ENCODE measurements at places on chromosomes 1 and 21.

- H3K4me1 ChIP-seq = no peaks in the 10 kb centered on the region
- H3K27ac ChIP-seq = no peak overlapping the region
- no peaks in the 10 kb centered on the region for H3K27me3 ChIP-seq
- no peak for DNase-seq
- no peak overlapping the region for H3K4me3 ChIP-seq
- H3K36me3 ChIP-seq = no peaks in the 10 kb centered on the region
These were observed 49.6 kb downstream of the CTTNBP2NL start for GRCh38 chr1:112445596-112445995.

GRCh38 chr1:56591909-56592308, 12.5 kb upstream of the PLPP3 start:
- H3K36me3 ChIP-seq = no peaks in the 10 kb centered on the region
- no peaks in the 10 kb centered on the region for H3K27me3 ChIP-seq
- no peaks in the 10 kb centered on the region for H3K4me1 ChIP-seq
- no peak overlapping the region for H3K27ac ChIP-seq
- no peak for DNase-seq

DNA sequence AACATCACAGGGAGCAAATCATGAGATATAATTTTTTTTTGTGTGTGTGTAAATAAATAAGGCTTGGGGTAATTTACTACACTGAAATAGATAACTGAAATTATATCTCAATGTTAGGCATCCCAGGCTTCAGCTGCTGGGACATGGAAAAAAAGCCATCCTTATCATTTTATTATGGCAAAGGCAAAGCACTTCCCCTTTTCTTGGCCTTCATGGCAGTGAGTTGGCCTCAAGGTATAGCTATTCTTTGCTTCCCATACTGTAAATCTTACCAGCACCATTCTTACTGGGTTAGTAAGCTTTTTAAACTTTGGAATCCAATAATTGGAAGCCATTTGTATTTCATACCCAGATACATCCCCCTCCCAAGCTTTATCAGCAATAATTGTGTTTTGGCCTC, 29.0 kb downstream of the RBM11 start:
- no peaks in the 10 kb centered on the region for H3K4me1 ChIP-seq
- H3K27ac ChIP-seq = no peak overlapping the region
- H3K27me3 ChIP-seq = peaks cover 3% of the 10 kb centered on the region
- H3K36me3 ChIP-seq = no peaks in the 10 kb centered on the region
- DNase-seq = no peak
- H3K4me3 ChIP-seq = no peak overlapping the region

- H3K27me3 ChIP-seq = no peaks in the 10 kb centered on the region
- H3K36me3 ChIP-seq = no peaks in the 10 kb centered on the region
- no peak for DNase-seq
- no peaks in the 10 kb centered on the region for H3K4me1 ChIP-seq
These were observed 309.9 kb upstream of the PRMT6 start for GRCh38 chr1:106746448-106747085.

DNA sequence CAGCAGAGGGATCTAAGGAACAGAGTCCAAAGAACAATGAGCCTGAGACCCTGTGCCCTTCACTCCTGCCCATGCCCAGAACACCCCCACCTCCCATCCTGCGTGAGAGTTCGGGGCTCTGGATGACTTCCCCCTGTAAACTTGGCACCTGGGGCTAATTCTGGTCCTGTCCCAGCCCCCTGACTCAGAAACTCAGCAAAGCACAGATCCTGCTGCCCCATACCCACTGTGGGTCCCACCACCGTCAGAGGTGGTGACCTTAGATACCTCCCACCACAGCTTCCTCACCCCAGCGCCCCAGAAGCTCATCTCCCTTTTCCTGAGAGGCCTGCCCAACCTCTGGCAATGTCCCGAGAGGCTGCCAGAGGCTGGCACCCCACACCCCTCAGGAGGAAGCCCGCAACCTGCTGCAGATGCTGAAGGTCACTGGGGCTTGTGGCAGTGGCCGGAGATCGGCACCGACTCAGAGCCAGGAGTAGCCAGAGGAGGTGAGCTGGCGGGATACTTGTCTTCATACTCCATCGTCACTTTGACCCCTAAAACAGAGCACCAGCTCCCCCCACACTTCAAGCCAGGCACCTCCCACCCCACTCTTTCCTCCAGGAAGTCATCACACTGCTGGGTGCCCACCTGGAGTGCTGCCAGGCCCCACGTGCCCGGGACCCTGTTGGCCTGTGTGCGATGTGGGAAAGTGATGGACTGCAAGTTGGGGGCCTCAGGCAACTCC, 111.6 kb upstream of the IFFO2 start:
- no peak overlapping the region for H3K4me3 ChIP-seq
- H3K4me1 ChIP-seq = peaks cover 2% of the 10 kb centered on the region
- no peak for DNase-seq
- H3K27ac ChIP-seq = no peak overlapping the region

- no peaks in the 10 kb centered on the region for H3K27me3 ChIP-seq
- no peaks in the 10 kb centered on the region for H3K4me1 ChIP-seq
- H3K27ac ChIP-seq = no peak overlapping the region
- DNase-seq = no peak
These were observed 29.6 kb upstream of the C1orf87 start for GRCh38 chr1:60103186-60103585.

- H3K27me3 ChIP-seq = peaks cover 40% of the 10 kb centered on the region
- no peaks in the 10 kb centered on the region for H3K4me1 ChIP-seq
- DNase-seq = no peak
- no peaks in the 10 kb centered on the region for H3K36me3 ChIP-seq
These were observed 74.3 kb downstream of the SDC3 start for GRCh38 chr1:30834253-30834652.

DNA sequence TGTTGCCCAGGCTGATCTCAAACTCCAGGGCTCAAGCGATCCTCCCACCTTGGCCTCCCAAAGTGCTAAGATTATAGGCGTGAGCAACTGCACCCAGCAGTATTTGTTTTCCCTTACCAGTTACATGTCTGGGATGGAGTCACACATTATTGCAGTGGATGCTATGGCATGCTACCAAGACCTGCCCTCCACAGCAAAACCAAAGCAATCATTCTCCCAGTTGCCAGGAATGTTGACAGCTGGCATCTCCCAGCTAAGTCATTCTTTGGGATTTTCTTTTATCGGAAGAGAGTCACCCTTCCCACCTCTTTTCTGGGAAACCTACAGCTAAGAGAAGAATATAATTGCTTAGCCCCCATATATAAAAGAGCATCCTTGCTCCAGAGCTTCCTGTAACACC, 49.4 kb upstream of the RGS7 start:
- no peaks in the 10 kb centered on the region for H3K36me3 ChIP-seq
- H3K4me1 ChIP-seq = no peaks in the 10 kb centered on the region
- peaks cover 19% of the 10 kb centered on the region for H3K27me3 ChIP-seq
- no peak for DNase-seq

DNA sequence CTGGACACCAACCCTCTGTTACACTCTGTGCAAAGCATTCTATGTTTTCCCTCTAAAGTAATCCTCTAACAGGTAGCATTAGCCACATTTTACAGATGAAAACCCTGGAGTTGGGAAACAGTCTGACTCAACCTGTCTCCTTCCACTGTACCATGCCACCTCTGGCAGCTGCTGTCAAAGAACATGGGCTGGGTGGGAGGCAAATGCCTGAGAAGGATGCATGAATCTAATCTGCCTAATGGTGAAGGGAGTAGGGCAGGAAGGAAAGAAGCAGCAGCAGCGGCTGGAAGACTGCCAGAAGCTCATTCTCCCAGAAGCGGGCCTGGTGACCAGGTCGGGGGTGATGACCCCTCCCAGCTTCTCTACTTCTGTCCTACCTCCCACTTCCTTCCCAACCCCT, 21.7 kb downstream of the LRRC71 start:
- H3K36me3 ChIP-seq = peaks cover 3% of the 10 kb centered on the region
- H3K27me3 ChIP-seq = no peaks in the 10 kb centered on the region
- H3K4me3 ChIP-seq = no peak overlapping the region
- no peaks in the 10 kb centered on the region for H3K4me1 ChIP-seq
- H3K27ac ChIP-seq = no peak overlapping the region
